ENCODE measurements at places on chromosomes 4 and X.
A peak's percentile ranks its signal among the peaks of the same experiment; 100 is the strongest.

GRCh38 chr4:41157009-41157408, 57.3 kb downstream of the APBB2 start:
- no peak for DNase-seq

DNA sequence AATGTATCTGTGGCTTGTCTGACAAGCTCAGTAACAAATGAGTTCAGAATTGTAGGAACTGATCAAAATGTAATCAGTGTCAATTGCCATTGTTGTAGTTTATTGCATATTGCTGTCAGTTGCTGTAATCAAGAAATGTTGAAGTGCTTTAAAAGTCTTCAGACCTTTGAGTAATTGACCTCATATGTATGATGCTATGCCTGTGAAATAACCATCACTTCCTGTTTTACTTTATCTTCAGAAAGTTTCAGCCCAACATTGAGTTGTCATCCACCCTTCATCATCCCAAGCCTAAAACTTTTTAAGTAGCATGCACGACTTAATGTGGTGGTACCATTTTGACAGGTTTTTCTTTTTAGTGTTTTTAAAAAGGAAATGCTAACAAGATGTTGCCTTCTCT, 212.4 kb downstream of the ARHGAP10 start:
- DNase-seq = no peak

DNA sequence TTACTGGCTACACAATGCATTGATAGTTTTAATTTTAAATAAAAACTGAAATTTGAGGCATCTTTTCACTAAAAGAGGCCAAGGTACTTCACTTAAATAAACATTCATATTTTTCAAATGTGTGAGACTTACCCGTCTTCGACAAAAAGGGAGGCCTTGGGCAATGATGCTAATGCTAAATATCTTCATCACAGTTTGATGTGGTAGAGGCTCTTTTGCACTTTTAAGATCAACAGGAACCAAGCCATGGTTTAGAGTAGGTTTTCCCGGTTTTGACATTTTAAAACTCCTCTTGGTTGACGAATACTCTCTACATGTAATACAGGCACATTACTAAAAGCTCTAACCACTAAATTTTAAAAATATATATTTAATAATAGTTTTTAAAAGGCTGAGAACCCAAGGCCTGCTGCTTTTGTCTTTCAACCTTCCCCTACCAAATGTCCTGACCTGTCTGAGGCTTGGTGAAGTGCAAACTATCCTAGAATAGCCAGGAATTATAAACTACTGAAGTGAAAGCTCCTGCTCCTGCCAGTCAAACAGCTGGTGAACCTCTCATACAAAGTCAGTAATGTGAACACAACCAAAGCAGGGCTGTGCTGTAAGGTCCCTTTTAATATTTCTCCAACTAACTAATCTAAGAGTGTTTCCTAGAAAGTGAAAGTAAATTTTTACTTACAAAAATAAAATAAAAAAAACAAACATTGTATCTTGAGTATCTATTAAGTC, 153.7 kb downstream of the FBXW7 start:
- DNase-seq = no peak

DNA sequence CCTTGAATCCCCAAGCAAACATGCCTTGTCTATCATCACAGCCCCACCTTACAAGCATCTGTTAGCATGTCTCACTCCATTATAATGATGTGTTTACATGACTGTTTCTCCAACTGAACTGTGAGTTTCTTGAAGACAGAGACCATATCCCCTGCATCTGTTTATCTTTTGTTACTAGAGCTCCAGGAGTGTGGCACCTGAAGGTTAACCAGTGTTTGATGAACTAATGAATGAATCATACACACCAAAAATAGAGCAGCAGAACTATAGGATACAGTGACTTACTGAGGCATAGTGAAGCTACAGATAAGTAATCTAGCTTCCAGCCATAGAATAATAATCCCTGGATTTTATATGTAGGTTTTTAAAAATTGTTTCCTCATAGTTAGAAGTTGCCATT, 331.0 kb downstream of the PCDH7 start:
- DNase-seq = no peak

- DNase-seq = no peak
These were observed 289.7 kb downstream of the DKK2 start for GRCh38 chr4:106746451-106746850.

GRCh38 chr4:174616661-174617060, 94.4 kb upstream of the HPGD start:
- DNase-seq = no peak

GRCh38 chr4:2900741-2901140, 57.1 kb downstream of the ADD1 start:
- no peak for DNase-seq

GRCh38 chr4:108828620-108829019, 65.8 kb upstream of the ETNPPL start:
- no peak for DNase-seq

- DNase-seq = no peak
These were observed 212.8 kb downstream of the GPAT3 start for GRCh38 chr4:83748711-83749110.

DNA sequence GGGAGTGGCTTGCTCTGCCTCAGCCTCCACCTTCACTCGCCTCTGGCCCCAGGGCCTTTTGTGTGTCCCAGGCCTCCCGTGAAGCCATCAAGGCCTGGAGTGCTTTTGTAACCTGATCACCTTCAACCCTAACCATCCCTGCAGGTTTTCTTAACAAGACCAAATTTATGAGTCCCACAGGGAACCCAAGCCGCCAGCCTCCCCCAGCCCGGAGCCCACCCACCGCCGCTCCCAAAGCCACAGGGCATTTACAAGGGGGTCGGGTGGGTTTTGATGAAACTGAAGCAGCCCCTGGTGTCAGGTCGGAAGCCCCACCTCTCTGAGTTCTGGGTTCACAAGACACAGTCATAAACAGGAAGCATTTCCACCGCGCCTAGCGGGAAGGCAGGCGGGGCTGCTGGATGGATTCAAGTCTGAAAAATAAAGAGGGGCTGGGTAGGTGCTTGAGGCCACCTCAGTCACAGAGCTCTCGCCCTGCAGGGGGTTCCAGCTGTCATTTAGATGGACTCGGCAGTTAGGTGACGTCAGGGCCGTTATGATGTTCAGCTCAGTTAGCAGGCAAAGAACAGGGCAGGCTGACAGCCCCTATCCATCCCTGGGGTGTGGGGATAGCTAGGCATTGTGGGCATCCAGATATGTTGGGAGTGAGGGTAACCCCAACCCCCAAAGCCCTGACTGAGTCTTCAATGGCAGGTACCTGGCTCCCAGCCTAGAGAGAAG, 128.5 kb downstream of the BCOR start:
- DNase-seq = no peak

GRCh38 chr4:167428156-167428555, 193.9 kb upstream of the SPOCK3 start:
- no peak for DNase-seq

DNA sequence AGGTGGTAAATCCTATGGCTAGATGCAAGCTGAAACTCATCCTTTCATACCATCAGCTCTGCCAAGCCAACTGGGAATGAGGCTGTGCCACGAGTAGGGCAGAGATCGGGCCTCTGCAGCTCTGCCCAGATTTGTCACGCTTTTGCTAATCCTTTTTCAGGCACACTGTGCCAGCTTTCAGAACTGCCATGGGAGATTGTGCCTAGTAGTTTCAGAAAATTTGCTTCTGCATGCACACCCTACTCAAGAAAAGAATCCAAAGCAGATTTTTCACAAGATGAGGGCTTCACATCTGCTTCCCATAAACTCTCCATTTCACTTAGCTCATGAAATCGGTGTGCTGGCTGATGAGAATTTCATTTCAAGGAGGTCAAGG, 3.3 kb upstream of the ADH7 start:
- no peak for DNase-seq

DNA sequence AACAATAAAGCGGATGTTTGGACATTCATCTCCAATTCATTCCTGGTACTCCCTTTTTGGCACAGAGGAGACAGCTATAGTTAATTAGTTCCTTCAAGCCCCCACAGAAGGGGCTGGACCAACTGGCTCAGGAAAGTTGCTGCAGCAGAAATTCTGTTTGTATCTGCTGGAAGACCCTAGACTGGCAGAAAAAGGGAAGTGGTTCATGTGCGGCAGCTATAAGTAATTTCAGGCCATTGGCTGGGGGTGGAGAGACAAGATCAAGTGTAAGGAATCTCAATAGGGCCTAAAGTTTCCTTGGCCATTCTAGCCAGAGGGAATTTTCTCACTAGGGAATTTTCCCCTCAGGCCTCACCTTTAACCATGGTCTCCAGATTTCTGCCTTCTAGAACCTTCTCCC, 89.9 kb upstream of the DHX15 start:
- no peak for DNase-seq

DNA sequence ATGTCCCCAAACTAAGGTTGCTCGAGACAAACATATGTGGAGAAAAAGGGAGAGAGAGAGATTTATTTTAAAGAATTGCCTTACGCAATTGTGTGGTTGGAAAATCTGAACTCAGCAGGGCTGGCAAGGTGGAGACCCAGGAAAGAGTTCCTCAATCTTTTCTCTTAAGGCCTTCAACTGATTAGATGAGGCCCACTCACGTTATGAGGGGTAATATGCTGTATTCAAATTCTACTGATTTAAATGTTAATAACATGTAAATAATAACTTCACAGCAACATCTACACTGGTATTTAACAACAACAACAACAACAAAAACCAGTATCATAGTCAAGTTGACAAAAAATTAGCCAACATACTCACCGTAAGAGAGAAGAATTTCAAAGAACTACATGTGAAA, 14.6 kb downstream of the SERPINA7 start:
- no peak for DNase-seq

DNA sequence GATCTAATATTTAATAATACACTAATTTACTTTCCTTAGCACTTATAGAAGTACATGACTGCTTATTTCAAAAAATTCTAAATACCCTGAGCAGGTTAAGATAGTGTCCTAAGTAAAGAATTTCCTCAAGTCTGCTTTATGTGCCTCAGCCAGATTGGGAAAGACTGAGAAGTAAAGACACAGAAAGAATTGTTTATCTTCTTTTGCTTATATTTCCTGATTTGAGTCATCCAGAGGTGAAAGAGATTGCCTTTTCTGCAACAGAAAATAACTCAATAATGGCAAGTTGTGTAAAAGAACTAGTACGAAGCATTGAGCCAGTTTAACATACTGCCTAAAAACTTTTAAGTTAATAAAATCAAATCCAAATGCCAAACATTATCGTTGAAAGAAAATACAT, 45.0 kb downstream of the NAF1 start:
- no peak for DNase-seq

- DNase-seq = no peak
These were observed 46.0 kb upstream of the MAGED1 start for GRCh38 chrX:51847463-51847862.

GRCh38 chr4:17817027-17817426, 6.2 kb downstream of the NCAPG start:
- peak; percentile 76 for DNase-seq

DNA sequence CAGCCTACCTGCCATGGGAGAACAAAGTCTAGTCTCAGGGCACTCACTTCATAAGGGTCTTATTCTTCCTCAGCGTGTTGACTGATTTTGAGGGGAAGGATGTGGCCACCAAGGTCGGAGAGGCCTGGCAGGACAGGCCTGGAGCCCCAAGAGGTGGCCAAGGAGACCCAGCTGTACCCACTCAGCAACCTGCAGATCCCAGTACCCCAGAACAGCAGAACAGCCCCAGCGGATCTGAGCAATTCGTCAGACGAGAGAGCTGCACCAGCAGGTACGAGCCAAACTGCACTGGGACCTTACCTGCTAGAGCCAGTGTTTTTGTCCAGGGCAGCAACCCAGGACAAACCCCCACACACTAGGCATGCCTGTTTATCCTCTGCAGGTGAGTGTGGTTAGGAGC, 34.3 kb downstream of the PNMA5 start:
- DNase-seq = no peak
